Activated CD8-positive, alpha-beta memory T cell treated with anti-CD3 and anti-CD28 coated beads for 24 hours (primary cell): ENCODE measurements at places on chromosomes 11 and 22.

DNA sequence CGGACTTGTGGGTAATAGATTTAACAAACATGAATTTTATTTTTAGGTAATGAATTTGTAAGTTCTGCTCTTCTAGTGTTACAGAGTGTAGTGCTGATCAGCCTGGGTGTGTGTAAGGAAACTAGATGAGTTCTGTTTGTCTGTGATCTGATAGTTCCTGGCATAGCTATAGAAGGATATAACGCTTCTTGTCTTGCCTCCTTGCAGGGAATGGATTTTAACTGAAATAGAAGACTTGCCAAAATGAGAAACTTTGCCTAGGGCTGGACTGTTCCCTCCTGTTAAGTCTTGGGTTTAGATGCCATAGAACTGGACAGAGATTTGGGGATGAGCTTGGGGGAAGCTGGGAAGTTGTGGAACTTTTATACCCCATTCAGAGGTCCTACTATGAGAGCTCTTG lies 11.6 kb downstream of the CCDC81 start:
- no peak for DNase-seq

- no peak for DNase-seq
Observed at GRCh38 chr22:39718921-39719475, 148.4 kb downstream of the CACNA1I start.

DNA sequence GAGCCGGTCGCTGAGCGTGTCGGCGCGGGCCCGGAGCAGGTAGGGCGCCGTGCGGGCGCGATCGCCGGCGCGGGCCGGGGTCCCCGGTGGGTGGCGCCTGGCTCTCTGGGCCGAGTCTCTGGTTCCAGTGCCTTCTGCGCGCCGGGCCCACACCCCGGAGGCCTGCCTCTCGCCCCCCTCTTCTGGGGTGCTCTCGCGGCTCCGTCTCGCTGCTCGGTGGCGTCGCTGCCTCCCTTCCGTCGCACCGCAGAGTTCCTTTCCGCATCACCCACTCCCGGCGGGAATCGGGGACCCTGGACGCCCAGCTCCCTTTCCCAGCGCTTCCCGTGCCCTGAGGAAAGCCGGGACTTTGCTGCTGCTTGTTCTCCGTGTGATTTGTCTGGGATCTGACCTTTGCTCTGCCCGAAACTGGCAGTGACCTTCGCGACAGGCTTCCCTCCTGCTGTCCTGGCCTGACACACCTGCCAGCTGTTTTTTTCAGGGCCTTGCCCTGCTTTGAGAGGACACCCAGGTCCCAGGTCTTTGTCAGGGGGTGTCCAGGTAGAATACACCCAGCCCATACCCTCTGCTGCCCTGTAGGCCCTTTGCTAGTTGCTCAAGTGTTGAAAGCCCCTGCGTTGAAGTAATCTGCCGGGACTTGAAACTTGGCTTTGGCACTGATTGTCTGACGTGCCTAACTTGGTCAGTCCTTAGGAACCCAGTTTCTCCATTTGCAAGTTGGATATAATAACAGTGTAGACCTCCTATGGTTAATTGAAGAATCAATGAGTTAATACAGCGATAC lies 711 bp downstream of the FDX1 start:
- peak; percentile 75 for DNase-seq

DNA sequence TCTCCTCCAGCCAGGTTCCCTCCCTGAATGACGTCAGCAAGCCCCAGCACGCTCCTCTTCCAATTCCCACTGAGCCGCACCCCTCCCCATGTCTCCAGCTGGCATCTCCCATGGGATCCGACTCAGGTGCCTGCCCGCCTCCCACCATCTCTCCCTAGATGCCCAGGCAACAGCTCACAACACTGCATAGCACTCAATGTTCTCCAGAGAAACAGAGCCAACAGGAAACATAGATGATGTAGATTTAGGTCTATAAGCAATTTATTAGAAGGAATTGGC lies 532.3 kb downstream of the BRD1 start:
- peak; percentile 41 for DNase-seq

GRCh38 chr11:120289426-120289825 lies 35.7 kb upstream of the TLCD5 start:
- no peak for DNase-seq

DNA sequence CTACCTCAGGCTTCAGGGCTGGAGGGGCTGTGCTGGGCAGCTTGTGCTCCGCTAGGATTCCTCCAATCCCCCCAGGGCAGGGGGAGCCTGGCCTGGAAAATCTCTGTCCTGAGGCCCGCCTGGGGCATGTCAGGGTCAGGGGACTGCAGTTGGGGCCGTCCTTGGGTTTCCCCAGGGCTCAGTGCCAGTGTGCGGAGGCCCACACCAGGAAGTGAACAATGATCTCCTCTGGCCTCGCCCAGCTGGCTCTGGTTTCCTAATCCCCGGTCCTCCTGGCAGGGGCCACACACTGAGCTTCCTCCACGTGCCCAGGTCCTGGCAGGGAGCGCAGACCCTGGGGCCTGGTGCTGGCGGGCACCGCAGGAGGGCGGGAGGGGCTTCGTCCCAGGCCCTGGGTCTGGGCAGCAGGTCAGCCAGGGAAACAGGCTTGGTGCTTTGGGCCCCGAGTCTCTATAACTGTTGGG lies 1.4 kb upstream of the MUC2 start:
- no peak for DNase-seq

GRCh38 chr11:120527111-120527761 lies 15.7 kb downstream of the GRIK4 start:
- no peak for DNase-seq

GRCh38 chr11:79081471-79082031 lies 359.3 kb downstream of the TENM4 start:
- no peak for DNase-seq

DNA sequence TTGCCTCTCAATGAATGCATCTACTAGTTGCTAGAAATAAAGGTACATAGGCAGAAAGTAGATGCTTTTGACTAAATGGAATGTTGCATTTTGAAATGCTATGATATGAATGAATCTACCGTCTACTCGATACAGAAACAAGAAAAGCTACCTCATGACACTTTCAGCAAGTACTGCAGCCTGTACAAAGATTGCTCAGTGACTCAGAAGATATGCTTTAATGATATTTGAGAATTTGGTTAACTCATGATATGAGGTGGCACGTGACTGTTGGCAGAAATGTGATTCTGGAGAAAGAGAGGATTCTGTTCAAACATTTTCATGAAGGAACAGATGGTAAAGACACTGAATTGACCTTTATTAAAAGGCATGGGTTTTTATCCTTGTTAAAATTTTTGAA lies 76.0 kb downstream of the HSD17B12 start:
- no peak for DNase-seq

DNA sequence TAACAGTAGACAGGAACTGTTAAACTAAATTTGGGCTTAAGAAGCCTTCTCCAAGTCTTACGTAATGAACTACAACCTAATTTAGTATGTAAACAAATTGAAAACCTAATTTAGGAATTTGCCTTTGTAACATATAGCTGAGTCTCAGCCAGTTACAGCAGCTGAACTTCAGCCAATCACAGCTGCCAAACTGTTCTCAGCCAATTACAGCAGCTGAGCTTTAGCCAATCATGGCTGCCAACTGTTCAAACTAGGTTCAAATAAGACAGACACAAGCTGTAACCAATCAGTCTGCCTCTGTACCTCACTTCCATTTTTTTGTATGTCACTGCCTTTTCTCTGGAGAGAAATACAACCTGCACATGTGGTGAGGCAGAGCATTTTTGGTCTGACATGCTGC lies 95.0 kb upstream of the CD44 start:
- no peak for DNase-seq

GRCh38 chr11:76510060-76511047 lies 65.5 kb downstream of the EMSY start:
- DNase-seq: no peak
